Activated naive CD4-positive, alpha-beta T cell (primary cell): ENCODE measurements at places on chromosomes 12 and 14.

- DNase-seq, result no peak
Measured at GRCh38 chr12:103809154-103809553, 31.9 kb downstream of the NT5DC3 start.

DNA sequence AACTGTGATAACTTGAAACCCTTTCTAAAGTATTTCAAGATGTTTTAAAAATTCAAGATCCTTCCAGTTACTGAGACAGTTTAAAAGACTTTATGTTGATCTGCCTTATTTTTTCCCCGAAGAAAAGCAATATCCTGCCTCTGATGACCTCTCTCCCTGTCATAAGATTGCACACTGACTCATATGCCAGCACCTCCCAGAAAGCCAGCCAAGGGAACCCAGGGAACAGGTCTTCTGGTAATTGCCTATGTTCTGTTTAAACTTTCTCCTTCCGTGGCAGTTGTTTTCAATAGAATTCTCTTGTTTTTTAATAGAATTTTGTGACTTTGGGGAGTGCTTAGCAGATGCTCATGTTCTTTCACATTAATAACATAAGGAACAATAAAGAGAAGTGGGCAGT, 300.2 kb upstream of the PRKD1 start:
- no peak for DNase-seq

DNA sequence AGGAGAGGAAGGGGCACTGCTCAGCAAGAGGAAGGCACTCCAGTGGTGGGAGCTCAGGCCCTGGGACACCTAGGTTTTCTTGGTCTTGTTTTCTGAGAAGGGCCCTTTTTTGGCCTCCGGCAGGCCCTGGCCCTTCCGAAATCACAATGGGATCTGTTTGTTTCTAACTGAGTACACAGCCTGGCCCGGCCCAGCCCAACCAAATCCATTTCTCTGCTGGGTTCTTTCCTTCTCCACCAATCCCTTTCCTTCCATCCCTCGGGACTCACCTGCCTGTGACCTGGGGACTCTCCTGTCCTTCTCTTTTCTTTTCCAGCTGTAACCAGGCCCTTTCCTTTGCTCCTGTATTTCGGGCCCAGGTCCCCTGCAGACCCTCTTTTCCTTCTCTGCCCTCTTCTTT, 18.6 kb downstream of the TEAD4 start:
- DNase-seq, result no peak

GRCh38 chr14:91654836-91655235, 77.0 kb downstream of the CATSPERB start:
- no peak for DNase-seq

DNA sequence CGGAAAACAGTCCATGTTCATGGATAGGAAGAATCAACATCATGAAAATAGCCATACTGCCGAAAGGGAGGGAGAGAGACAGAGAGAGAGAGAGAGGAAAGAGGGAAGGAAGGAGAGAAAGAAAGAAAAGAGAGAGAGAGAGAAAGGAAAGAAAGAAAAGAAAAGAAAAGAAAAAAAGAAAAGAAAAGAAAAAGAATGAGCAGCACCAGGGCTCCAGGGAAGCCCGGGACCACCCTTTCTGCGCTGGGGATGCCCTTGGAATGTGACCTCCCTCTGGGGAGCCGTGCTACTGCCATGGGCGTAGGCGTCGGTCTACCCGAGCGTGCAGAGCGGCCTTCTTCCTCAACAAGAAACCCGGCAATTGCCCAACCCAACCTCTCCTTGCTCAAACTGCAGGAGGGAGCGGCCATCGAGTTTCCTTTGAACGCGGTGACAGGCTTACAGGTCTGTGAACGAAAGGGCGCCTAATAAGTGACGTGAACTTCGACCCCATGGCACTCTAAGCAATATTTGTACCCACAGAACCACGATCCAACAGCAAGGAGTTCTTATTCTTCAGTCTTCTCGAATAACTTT, 16.9 kb downstream of the OR6S1 start:
- DNase-seq, result no peak

DNA sequence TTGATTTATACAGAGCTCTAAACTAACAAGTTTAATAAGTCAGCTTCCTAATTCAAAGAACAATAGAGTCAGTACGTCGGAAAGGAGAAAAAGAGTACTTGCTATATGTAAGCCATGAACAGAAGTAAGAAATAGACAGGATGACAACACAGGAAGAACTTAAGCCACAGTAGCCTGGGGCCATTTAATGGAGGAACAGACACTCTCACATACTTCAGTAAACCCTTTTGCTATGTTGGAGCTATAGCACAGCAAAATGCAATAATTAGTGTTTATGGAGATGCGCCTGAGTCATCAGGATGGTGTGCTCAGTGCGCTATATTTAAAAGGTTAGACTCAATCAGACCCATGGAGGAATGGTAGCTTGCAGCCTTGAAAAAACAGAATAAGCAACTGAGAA, 61.0 kb downstream of the SRGAP1 start:
- DNase-seq, result no peak

DNA sequence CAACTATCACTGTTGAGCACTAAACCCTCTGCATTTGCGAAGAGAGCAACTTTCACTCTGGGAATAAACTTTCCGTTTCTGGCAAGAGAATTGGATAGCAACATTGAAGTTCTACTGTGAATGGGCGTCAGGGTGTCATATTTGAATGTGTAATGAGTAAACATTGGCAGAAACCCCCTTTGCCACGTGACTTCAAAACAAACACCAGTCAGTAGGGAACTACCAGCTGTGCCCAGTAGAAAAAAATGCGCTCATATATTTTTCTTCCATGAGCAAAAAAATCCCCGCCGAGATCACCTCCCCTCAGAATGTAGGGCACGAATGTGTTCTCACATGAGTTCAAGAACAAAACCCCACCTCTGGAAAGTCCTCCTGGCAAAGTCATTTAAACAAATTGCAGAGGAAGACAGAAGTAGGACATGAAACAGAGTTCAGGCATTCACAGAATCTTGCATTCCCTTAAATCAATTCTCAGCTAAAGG, 80.6 kb downstream of the BTG1 start:
- no peak for DNase-seq

DNA sequence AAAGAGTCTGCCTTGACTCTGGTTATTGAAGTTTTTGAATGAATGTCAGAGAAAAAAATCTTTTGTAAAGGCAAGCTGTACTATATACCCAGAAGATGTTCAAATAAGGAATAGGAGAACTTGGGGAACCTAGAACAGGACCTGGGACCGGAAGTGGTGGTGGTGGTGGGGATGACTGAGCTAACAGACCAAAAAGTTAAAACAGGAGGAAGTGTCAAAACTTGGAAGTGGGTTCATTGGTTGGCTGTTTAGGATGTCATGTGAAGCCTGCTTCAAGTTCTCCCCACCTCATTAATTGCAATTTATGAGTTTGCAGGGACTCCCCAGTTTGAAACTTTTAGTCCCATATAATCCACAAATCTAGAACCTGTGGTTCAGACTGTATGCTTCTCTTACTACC, 26.2 kb downstream of the PLXNC1 start:
- no peak for DNase-seq

DNA sequence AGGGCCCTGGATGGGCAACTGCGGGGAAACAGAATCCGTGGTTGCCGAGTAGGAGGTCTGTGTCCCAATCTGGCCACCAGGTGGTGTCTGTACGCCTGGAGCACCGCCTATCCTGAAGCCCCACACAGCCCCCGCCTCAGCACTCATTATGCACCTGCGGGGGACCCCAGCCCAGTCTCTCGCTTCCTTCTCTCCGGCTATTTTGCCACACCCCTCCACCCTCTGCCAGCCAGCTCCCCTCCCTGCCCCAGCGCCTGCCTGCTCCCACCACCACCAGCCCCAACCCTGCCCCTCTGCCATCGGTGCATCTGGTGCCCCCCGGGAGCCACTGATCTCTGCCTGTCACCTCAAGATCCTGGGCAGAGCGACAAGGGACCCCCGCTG, 2.2 kb upstream of the NXPH4 start:
- peak; percentile 54 for DNase-seq

GRCh38 chr12:93022603-93023340, 93.7 kb upstream of the EEA1 start:
- no peak for DNase-seq

GRCh38 chr12:52873513-52873831, 24.7 kb upstream of the KRT78 start:
- DNase-seq, result no peak

DNA sequence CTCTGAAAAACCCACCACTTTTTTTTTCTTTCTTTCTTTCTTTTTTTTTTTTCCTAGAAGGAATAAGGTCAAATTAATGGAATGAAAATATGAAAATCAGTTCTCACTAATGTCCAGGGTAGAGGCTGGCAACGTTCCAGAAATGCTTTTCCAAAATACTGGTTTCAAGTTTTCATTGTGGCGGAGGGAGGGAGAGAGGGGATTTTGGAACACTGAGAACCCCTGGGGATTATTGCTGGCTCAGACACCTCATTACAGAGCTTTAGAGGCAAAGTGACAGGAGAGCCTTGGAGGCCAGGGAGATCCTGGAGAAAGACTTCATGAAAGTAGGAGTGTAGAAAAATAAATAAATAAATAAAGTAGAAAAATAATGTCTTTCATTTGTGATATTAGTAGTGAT, 45.4 kb downstream of the ALX1 start:
- DNase-seq, result no peak

GRCh38 chr12:22169376-22169775, 123.4 kb downstream of the CMAS start:
- DNase-seq, result no peak

- no peak for DNase-seq
Measured at GRCh38 chr12:9883175-9883574, 1.9 kb downstream of the KLRF2 start.

DNA sequence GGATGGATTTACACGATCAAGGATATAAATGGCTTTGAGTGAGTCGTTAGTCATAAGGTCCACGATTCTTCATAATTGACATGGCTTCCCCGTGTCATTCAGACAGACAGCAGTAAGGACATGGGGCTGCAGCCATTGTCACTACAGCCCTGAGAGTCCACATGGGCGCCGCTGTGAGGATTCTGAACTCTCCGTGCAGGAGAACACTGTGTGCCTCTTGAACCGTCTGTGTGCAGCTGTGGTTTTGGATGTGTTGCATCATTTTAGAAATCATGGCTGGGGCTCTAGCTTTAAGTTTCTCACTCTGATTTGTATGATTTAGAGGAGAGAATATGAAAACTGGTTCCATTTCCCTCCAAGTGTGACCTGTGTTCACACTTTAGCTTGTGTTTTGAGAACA, 47.2 kb downstream of the NPAS3 start:
- no peak for DNase-seq

DNA sequence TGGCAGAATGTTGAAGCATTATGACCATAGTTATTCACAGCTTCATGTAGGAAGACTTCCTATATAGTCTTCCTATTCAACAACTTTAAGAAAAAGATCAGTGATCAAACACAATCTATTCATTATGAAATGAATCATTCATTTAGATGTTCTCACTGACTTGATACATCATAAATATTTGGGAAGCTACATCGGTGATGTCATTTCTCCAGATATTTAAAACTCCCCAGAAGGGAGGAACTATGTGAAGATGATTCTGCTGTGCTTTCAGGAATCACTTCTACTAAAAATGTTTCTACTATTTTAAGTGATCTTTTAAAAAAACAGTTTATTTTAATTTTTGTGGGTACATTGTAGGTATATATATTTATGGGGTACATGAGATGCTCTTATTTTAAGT, 316.4 kb downstream of the BCAT1 start:
- DNase-seq, result no peak
